ENCODE measurements at places on chromosomes 13 and 19.

DNA sequence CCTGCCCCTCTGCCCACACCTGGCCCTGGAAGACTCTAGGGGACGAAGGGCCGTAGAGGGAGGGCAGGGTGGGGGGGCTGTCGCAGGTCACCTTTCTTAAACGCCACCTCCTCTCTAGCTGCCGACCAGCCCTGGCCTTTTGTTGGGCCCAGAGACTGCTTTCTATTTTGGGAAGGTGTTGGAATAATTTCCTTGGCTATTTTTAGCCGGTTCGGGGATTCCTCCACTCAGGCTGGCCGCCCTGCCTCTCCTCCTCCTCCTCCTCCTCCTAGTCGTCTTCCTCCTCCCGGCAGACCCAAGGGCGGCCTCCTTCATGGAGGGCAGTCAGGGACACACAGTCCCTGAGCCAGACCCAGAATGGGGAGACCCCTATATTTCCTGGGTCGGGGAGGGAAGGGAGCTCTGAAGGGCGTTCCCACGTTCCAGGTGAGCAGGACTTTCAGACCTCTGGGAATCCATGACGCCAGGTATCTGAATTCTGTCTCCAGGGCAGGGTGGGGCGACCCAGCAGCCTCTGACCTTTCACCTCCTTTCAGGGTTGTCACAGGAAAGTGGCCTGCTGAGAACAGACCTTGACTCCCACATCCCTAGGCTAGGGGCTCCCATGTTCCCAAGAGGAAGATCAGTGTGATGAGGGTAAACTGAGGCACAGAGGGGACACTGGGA, 19.9 kb downstream of the GADD45B start:
- no peak for DNase-seq

- no peak for DNase-seq
These were observed 6.9 kb upstream of the CDK8 start for GRCh38 chr13:26247011-26247410.

- no peak for DNase-seq
These were observed 437.4 kb upstream of the SPRY2 start for GRCh38 chr13:80778297-80778696.

GRCh38 chr13:45063261-45063860, 56.9 kb upstream of the GTF2F2 start:
- no peak for DNase-seq

DNA sequence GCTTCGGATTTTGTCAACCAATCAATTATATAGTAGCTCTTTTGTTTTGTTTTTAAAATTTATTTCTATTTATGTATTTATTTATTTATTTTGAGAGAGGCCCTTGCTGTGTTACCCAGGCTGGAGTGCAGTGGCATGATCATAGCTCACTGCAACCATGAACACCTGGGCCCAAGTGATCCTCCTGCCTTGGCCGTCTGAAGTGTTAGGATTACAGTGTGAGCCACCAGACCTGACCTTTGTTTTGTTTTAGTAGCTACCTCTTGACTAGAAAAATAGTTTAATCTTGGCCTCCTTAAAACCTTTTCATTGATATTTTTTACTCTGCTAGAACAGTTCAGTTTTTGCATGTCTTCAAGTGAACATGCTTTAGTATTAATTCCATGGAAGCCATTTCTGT, 15.1 kb downstream of the GARRE1 start:
- no peak for DNase-seq

- no peak for DNase-seq
These were observed 40.1 kb downstream of the METTL21C start for GRCh38 chr13:102654756-102655155.

DNA sequence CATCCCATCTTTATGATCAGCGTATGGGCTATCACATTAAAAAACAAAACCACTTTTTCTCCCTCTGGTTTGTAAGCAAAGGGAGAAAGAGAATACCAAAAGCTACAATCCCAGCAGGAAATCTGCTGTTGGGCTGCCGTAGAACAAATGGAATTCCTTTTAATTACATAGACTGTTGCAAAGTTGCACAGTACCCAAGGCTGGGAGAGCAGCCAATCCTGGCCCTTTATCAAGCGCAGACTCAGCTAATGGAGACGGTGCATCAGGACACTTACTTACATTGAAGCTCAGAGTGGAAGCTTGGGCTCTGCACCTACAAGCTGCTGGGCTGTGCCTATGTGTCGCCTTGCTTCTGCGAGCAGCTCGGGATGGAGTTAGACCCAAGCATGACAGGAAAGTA, 15.2 kb downstream of the CCNA1 start:
- no peak for DNase-seq

DNA sequence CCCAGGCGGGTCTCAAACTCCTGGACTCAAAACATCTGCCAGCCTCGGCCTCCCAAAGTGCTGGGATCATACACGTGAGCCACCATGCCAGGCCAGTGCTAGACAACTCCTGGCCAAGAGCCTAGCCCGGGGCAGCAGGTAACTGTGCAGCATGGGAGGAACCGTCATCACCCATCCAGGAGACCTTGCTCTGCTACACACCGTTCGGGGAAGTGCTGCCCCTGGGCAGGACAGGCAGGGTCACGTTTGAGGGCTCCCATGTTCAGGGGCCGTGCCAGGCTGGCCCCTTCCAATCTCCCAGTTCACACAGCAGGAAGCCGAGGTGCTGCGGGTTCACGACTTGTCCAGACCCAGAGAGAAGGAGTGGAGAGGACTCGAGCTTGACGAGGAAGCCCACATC, 35.1 kb downstream of the NAXD start:
- DNase-seq: no peak

DNA sequence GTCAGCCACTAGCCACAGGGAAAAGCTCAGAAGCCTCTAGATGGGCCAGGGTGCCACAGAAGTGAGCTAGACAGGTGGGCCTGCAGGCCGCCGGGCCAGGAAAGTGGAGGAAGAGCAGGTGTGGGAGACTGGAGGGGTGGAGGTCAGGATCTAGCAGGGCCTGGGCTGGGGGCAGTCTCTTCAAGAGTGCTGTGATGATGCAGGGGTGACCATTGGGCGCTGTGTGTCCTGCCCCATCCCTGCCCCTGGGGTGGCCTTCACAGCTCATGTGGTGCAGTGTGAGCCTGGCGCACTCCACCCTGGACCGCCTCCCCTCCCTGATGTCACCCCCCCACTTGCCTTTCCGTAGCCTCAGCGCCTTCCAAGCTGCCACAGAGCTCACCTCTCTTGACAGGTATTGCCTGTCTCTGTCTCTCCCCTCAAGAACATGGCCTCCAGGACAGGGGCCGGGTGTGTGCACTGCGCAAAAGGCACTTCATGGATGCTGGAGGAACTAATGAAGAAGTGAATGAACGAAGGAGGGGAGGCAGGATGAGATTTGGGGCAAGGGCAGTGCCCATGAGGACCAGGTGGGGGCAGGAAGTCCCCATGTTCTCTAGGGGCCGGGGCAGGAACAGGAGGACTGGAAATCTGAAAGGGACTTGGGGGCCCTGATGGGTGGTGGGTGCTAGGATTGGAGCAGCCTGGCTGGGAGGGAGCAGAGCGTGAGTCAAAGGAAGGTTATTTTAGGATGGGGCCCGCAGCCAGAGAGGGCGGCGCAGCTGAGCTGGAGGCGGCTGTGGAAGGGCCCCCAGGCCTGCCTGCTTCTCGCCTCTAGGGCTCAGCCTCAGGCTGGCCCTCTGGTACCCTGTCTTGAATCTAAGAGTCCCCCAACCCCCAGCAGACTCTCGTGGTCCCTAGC, 6.6 kb downstream of the SSBP4 start:
- DNase-seq: no peak

- no peak for DNase-seq
These were observed 95.9 kb downstream of the UGGT2 start for GRCh38 chr13:95957331-95957730.

GRCh38 chr13:20442375-20442774, 83.3 kb downstream of the CRYL1 start:
- no peak for DNase-seq

GRCh38 chr19:18833141-18833476, 1.4 kb downstream of the UPF1 start:
- no peak for DNase-seq

DNA sequence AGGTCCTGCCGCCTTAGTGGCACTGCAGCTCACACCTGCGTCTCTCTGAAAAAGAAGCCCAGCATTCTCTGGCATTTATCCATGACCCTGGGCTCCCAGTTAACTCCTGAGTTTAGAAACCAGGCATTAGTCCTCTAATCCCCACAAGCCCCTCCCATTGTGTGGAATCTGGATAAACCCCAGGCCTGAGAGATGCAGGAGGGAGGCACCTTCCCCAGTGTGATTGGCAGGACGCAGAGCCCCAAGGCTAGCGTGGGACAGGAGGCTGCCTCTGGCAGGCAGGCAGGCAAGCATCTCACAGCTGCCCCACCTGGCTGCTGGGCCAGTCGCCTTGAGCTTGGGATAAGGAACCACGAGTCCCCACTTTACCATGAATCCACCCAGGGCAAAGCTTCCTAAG, 11.0 kb upstream of the SERPINE3 start:
- no peak for DNase-seq

GRCh38 chr19:4748589-4748988, 24.9 kb upstream of the DPP9 start:
- no peak for DNase-seq

- DNase-seq: peak; percentile 96
These were observed at the start of gene THAP8 for GRCh38 chr19:36054119-36054732. Gene THAP8 (minus strand): TSS chr19:36054285. CDS start chr19:36054217, 68 bp downstream.

- DNase-seq: no peak
These were observed 9.1 kb upstream of the IGSF23 start for GRCh38 chr19:44604241-44604640.

DNA sequence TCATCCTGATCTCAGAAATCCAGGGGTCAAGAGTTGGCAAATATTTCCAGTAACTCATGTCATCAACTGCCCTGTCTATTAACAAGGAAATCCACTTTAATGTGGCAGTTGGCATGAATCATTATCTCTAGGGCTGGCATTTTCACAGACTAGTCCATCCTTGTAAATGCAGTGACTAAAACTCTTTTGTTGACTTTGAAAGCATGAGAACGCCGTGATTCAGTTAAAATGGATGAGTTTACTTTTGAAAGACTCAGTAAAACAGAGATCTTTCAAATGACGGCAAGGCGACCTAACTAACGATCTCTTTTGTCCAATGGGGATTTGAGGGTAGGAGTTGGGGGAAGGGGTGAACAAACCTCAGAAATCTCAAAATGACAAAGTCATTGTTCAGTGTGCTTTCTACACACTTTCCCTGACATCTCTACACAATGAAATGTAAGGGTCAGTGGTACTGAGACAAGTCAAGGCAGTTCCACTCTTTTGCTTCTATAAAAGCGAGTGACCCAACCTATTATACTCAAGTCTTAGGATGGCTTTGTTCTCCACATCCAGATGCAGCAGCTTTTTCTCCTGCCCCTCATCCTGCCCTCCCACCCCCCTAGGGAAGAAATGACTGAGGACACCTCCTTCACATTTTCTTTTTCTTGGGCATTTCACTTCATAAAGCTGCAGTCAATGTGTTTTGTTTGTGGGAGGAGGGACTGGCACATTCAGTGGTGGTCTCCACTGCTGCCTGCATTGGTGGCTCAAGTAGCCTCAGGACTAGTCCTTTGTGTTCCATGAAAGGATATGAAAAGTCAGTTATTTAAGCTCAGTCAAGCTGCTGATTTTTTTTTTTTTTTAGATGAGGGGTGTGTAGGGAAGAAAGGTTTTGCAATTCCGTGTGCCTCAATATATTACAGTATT, 200.5 kb downstream of the ABCC4 start:
- DNase-seq: no peak

DNA sequence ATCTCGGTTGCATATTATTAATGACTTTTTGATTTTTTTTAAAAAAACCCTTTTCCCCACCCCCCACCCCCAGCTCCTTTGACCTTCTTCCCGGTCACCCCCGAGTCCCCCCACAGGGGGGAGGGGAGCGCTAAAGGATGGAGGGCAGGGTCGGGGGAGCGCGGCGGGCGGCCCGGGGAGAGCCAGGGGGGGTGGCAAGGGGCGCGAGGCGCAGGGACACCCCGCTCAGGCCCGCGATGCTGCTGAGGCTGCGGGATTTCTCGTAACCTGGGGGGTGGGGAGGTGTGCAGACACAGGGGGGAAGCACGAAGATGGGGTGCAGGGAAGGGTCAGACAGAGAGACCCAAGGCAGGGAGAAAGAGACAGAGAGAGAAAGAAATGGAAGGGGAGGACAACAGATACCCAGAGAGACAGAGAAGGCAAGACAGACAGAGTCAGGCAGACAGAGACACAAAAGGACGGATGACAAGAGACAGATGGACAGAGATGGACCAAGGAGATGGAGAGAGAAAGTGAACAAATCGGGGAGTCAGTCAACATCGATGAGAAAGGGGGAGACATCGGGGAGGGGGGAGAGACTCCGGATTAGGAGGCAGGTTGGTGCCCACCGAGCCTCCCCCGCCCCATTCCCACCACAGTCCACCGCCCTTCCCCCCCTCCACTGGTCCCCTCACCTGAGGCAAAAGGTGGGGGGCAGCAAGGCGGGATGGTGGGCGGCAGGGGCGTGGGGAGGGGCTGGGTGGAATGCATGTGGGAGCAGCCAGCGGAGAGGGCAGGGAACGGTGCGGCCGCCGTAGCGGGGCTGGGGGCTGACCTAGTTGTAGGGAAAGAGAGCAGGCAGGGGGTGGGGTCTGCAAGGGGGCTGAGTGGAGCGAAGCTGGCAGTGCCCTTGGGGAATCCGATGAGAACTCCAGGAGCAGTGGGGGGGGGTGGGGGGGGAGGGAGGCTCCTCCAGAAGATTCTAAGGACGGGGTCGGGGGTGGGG, 14.2 kb downstream of the KCNC3 start:
- no peak for DNase-seq

DNA sequence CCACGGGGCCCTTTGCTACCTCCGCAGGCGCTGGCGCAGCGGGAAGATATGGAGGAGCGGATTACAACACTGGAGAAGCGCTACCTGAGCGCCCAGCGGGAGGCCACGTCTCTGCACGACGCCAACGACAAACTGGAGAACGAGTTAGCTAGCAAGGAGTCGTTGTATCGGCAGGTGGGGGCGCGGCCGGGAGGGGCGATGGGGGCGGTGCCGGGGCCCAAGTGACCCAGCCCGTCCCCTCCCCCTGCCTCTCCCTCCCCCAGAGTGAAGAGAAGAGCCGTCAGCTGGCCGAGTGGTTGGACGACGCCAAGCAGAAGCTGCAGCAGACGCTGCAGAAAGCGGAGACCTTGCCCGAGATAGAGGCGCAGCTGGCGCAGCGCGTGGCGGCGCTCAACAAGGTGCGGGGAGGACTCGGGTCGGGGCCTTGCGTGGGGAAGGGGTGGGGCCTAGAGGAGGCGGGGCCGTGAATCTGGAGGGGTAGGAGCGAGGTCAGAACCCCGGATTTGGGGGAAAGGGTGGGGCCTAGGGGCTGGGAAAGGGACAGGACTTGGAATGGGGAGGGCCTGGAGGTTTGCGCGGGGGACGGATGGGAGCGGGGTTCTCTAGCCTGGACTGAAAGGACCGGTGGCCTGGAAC, 13.7 kb downstream of the PPFIA3 start:
- DNase-seq: no peak

GRCh38 chr19:56091751-56092546, 29.1 kb downstream of the ZNF787 start:
- DNase-seq: peak; percentile 58

- no peak for DNase-seq
These were observed 23.2 kb upstream of the GPC5 start for GRCh38 chr13:91375116-91375729.

DNA sequence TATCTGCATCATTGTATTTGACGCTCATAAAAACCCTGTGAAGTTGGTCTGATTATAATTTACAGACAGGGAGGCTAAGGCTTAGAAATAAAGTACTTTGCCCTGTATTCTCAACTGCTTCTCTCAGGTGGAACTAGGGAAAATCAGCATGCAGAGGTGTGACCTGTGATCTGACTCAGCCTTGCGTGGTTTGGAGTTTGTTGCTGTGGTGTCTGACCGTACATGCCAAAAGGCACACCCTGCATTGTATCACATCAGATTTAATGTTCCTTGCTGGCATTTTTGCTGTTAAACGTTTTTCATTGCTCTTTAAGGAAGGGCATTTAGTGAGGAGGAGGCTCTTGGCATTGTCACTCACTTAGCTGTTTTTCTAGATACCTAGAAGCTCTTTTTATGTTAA, 58.8 kb upstream of the C1QTNF9B start:
- no peak for DNase-seq
